Uterus (tissue), 4 donors: ENCODE measurements at places on chromosomes 1 and 21.

DNA sequence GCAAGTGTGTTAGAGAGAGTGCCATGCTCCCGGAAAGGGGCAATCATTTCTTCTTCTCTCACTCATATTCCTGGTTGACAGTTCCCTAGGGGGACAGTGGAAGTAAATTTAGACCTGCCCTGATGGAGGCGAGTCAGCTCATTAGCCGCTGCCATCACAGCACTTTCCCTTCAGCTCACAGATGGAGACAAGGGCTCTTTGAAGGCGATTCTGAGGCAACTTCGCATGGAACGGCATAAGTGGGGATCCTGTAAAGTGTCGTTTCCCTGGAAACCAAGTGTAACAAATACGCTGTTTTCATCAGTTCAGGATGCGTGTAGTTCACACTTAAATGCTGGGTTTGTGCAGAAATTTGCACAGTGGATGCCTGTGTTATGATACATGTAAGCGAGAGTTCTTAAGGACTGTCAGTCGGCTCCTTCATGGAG lies 114.5 kb upstream of the TMPRSS15 start:
- no peak for DNase-seq

GRCh38 chr1:94309829-94310569 lies 72.6 kb upstream of the ARHGAP29 start:
- DNase-seq: no peak

- DNase-seq: no peak
These were observed 7.6 kb upstream of the S100A11 start for GRCh38 chr1:152044386-152044785.

DNA sequence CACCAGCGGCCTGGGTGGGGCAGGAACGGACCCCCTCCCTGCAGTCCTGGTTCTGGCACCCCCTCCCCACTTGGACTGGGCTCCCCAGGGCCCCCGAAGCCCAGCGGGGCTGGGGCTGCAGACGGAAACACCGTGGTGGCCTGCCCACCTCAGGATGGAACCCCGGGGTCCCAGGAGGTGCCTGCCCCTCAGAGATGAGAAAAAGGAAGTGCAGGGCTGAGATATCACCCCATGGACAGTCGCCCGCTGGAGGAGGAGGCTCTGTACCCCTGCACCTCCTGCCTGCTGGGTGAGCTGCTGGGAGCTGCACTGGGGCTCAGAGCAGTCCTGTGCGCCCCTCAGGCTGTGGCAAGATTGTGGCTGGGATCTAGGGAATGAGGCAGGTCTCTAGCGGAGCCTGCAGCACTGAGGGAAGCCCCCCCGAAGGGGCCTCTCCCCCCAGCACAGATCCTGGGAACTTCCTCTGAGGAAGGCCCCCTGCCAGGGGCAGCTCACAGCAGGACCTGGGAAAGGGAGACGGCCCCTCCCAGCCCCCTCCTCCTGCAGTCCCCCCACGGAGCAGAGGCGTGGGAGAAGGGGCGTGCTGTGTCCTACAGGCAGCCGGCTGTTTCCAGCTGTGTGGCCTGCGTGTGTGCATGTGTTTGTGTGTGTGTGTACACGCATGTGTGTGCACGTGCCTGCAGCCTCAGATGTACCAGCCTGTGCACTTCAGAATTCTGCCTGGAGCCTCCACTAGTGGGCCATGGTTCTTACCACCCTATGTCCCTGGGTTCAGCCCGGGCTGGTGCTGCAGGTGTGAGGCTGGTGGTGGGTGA lies 6.9 kb downstream of the AGRN start:
- no peak for DNase-seq

GRCh38 chr1:227245613-227246320 lies 72.5 kb downstream of the CDC42BPA start:
- no peak for DNase-seq

GRCh38 chr1:51491166-51491981 lies 27.7 kb downstream of the EPS15 start:
- no peak for DNase-seq

DNA sequence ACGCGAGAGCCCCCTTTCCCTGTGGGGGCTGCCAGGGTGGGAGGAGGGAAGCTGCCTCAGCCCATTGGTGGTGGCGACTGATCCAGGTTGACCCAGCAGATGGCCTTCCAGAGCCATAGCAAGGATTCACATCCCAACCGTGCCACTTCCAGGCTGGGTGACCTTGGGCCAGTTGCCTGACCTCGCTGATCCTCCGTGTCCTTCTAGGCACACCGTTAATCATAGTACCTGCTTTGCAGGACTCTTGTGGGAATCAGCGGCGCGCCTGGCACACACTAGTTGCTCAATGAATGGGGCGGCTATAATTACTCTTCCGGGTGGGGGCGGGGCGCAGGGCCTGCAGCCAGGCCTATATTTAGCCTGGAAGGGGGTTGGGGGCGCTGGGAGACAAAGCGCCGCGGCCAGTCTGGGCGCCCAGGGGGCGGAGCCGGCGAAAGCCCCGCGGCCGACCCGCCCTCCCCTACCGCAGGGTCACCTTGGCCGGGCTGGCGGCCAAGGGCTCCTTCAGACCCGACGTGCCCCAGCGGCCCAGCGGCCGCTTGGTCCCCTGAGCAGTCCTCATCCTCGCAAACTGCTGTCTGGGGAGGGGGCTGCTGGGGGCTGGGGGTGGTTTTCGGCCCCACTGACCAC lies 5.1 kb downstream of the HSPB7 start:
- peak; percentile 79 for DNase-seq

GRCh38 chr1:38690790-38691449 lies 168.7 kb downstream of the RRAGC start:
- no peak for DNase-seq

GRCh38 chr1:234555390-234556024 lies 54.5 kb downstream of the IRF2BP2 start:
- no peak for DNase-seq

- DNase-seq: no peak
These were observed 15.6 kb downstream of the LRRC8D start for GRCh38 chr1:89836252-89837035.

GRCh38 chr1:150156868-150157603 lies 7.3 kb downstream of the PLEKHO1 start:
- peak; percentile 47 for DNase-seq

DNA sequence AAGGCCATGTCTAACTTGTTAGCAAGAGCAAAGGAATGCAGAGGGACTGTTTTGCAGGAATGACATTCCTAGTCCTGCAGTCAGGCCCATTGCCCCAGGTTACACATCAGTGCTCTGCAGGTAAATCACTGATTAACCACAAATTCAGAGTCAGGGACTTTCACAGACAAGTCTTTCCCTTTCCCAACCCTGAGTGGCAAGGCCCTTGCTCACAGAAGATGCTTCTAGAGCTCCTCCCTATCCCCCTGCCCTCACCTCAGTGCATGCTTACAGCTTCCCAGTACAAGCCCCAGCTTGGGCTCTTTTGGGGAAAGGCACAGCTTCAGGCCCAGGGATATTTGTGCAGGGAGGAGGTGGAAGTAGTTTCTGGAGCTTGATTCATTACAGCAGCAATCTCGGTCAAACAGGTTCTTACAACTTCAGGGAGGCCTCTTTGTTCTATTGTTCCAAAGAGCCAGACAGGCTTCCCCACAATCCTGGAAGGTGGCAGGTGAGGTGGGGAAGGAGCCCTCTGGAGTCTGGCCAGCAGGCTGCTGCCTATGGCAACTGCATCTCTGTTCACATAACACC lies 53.9 kb downstream of the CASQ2 start:
- DNase-seq: no peak

DNA sequence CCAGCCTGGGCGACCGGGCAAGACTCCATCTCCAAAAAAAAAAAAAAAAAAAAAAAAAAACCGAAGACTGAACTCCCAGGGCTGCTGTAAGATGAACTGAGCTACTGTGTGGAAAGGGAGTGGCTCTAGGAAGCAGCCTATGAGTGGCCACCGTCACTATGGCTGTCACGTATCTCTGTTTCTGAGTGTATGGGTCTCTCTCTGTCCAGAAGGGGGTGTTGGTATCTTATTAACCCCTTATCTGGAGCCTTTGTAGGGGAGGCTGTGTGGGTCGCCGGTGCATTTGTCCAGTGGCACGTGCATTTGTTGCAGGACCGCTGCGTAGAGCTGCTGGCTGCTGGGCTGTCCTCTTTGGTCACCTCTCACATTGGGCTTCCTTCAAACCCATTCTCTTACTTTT lies 326.6 kb downstream of the CAMTA1 start:
- no peak for DNase-seq

- no peak for DNase-seq
These were observed 43.0 kb downstream of the TRIM11 start for GRCh38 chr1:228363686-228364067.

DNA sequence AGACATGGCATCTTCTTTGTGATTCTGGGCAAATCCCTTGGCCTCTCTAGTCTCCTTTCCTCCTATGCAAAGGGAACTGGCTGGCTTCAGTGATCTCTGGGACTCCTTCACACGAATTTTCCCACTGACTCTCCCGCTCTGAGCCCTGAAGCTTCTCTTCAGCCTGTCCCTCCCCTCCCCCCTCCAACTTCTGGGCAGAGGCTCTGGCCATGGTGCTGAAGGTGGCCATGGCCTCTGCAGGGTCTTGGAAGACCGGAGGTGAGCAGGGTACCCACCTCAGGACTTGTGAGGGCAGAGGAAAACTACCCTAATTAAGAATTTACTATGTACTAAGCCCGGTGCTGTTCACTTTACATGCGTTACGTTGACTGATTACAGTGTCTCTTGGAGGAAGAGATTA lies 29.4 kb upstream of the POU3F1 start:
- no peak for DNase-seq

DNA sequence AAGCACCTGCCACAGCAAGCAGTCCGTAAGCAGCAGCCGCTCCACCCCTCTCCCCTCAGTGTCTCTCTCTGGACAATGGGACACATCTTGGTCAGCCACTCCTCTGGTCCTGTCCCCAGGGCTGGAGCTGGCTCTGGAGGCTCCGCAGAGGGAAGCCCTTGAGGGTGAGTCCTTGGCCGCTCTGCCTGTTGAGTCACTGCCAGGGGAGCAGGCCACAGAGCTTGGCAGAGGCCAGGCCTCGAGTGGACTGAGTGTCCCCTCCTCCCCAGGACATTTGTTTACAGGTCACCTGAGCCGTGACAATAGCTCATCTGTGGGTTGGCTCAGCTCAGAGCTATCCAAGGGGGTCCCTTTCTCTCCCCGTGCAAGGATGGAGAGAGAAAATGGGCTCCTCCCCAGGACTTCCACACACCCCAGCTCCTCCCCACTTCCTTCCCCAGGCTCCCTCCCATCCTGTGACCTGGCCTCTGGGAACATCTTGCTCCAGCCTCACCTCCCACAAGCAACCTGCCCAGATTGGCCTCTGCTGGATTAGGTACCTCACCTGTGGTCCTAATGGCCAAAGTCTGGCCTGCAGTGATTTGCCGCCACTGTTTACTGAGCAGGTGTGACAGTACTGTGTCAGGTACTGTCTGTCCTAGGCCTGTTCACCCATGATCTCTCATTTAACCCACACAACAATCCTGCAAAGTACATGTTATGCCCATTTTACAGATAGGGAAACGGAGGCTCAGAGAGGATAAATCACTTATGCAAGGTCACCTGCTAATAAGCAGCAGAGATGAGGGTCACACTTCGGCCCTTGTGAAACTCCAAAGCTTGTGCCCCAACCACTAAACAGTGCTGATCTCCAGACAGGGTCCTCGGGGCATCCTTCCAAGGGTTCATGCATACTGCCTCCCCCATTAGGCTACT lies 4.8 kb downstream of the FAM131C start:
- DNase-seq: no peak

DNA sequence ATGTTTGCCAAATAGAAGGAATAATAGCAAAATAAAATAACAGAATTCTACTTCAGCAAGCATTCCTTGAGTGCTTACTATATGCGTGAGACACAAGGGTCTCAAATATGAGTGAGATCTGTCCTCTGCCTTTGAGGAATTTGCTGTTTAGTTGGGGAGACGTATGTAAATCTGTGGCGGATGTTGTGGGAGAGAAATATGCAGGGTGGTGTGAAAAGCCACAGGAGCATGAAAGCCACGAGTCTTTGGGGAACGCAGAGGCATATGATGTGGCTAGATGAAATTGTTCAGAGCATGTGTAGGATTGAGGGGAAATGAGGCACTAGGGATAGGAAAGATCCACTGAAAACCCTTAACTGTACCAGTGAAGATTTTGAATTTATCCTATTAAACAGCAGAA lies 244.4 kb downstream of the PBX1 start:
- DNase-seq: no peak

GRCh38 chr1:226425431-226426031 lies 17.6 kb upstream of the PARP1 start:
- no peak for DNase-seq

DNA sequence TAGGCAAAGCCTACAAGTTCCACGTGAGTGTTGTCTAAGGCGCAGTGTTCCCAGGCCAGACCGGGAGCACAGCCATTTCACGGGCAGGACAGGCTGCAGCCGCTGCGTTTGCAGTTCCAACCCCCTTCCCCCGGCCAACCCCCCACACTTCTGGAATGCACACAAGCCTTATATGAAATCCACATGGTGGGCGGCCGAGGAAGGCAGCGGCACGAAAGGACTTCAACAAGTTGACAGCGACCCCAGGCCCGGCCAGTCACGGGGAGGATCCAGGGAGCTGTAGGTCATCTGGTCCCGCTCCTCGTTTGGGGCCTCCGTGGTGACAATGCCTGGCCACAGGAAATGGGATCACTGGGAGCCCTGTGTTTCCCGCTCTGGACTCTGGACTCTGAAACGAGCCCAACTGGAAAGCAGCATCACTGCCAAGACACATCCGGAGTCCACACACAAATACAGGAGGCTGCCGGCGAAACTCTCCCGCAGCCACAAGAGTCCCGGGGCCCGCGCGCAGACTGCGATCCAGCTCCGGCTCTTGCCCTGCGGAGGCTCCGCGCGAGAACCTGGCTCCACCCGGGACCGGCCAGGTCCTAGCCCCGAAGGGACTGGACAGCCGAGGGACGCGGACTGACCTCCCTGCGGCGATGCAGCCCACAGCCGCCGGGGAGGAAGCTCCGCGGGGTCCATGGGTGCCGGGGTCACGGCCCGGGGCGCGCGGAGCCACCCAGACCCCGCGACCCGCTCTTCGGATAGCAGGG lies 794 bp downstream of the NID1 start:
- DNase-seq: peak; percentile 69

DNA sequence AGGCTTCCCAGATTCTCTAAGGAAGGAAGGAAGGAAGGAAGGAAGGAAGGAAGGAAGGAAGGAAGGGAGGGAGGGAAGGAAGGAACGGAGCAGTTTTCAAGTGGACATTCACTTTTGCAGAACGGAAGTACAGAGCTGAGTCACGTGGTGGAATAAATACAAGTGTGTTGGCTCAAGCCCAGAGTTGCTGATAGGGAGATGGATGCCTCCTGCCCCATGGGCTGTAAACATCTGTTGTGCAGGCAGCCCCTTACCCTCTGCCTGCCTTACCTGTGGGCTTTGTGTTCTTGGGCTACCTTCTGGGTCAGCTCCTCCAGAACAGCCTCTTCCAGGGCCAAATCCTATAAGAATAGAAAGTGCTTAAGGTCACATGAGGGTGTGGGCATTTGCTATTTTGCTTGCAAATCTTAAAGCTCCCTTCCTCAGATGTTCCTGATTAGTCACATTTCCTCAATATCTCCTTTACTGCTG lies 121.7 kb downstream of the SMYD2 start:
- DNase-seq: no peak

GRCh38 chr21:39834543-39834942 lies 32.7 kb upstream of the PCP4 start:
- no peak for DNase-seq

- no peak for DNase-seq
These were observed 452.4 kb downstream of the PTPRU start for GRCh38 chr1:29688471-29689365.

DNA sequence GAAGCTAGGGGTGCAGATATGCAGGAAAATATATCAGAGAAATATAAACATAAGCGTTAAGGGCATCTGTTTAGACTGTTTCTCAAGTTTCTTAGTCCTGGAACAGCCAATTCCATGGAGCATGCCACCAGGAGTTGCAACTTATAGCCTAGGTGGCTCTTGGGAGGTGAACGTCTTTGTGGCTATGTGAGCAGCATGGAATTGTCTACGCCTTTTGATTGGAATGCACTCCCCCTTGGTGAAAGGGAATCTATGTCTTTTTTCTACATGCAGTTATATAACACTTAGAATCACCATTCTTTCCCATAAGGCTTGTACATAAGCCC lies 12.4 kb downstream of the RCSD1 start:
- no peak for DNase-seq
